ENCODE measurements at places on chromosomes 5 and 9.

DNA sequence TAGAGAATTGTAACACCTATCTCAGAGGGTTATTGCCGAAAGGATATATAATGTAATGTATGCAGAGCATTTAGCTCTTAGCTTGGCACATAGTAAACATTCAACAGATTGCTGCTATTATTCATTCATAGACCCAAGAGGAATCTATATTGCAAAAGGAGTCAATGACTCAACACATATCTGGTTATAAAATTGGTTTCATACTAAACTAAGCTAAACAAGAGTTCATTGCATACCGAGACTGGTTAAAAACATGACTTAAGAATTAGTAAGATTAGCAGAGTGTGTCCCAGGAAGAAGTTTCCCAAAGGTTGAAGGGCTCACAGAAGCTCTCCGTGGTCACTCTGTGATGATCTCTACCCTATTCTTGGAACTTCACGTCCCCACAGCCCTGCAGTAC lies 339.6 kb upstream of the CCNH start:
- DNase-seq = no peak

- no peak for DNase-seq
These were observed 102.6 kb downstream of the PDZD2 start for GRCh38 chr5:31741496-31741895.

- no peak for DNase-seq
These were observed 111.5 kb upstream of the CDH12 start for GRCh38 chr5:22964632-22965031.

DNA sequence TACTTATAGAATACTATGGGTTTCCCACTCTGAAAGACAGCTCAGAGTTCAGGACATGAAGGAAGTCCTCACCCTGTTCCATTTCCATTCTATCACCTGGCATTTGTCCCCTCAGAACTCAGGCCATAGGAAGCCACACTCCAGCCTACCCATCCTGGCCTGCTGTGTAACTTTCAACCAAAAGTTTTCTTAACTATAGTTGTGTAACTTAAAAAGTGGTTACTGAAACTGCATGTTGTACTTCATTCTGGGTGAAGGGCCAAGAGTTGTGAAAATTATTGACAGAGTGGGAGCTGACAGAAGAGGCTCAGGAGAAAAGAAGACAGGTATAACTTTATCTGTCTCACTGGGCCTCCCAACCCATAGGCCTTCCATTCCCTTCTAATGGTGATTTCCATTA lies 212.5 kb downstream of the RAB3C start:
- DNase-seq = no peak

- DNase-seq = no peak
These were observed 499 bp downstream of the FBLL1 start for GRCh38 chr5:168529374-168530234.

GRCh38 chr5:126363658-126364057 lies 59.6 kb upstream of the GRAMD2B start:
- DNase-seq = no peak

DNA sequence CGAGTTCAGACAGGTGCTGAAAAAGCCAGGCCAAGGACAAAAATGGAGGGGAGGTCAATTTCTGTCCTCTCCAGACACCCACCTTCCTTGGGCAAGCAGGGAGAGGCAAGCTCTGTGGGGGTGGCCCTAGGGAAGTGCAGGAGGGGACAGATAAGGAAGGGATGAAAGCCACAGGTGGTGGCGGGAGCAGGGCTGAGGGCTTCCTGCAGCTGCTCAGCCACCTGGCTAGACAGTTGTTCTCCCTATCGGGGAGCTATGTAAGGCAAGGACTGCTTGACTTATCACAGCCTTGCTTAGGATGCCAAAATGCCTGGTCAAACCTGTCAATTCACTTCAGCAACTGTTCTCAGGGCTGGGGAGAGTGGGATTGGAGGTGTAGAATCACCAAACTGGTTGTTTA lies 266.1 kb downstream of the ZSWIM6 start:
- DNase-seq = no peak

- no peak for DNase-seq
These were observed 58.1 kb downstream of the NNT start for GRCh38 chr5:43661102-43661501.

GRCh38 chr5:3430691-3431090 lies 164.9 kb upstream of the IRX1 start:
- DNase-seq = no peak

GRCh38 chr5:143149759-143150158 lies 253.7 kb downstream of the NR3C1 start:
- DNase-seq = no peak

- DNase-seq = no peak
These were observed 31.9 kb upstream of the SLC6A19 start for GRCh38 chr5:1169211-1170115.

DNA sequence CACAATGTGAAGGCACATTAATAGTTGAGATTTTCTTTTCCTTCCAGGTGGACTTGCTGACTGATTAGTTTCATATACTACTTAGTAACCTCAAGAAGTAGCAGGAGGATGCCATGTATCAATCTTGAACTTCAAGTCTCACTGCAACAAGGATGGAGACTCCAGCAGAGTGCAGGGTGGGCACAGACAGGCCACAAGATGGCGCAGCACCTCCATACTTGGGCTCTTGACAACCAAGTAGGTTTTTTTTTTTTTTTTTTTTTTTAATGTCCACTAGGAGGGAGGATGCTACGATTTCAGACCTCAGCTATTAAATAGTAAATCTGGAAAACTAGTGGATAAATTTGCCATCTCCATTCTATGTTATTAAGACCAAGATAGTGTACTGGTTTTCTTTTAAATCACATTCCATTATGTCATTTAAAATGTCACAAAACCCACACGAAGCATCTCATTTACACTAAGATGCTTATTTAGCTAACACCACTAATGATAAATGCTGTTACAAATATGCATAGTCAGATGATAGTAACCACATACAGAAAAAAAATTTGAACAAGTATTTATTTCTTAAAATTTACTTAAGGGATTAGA lies 58.6 kb downstream of the IL6ST start:
- DNase-seq = peak; percentile 59

- DNase-seq = peak; percentile 15
These were observed at the start of gene PCAT7 for GRCh38 chr9:94554439-94555331. Gene PCAT7 (plus strand): TSS chr9:94555083.

DNA sequence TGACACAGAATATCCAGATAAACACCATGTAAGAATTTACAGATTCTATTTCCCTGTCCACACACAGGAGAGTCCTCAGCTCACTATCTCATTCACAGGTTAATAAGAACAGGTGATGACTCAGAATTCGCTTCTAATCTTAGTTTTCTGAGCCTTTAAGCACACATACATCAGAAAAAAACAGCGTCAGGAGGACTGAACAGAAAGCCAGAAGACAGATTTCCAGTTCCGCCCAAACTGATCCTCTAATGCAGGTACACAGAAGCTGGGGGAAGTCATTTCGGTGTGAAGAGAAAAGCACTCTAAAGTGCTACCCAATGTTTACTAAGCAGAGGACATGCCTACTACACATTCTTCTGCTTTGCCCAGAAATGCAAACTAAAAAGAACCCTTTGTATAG lies 1.6 kb downstream of the CEMIP2 start:
- no peak for DNase-seq

- no peak for DNase-seq
These were observed 2233.8 kb upstream of the C9orf72 start for GRCh38 chr9:29806937-29807618.

DNA sequence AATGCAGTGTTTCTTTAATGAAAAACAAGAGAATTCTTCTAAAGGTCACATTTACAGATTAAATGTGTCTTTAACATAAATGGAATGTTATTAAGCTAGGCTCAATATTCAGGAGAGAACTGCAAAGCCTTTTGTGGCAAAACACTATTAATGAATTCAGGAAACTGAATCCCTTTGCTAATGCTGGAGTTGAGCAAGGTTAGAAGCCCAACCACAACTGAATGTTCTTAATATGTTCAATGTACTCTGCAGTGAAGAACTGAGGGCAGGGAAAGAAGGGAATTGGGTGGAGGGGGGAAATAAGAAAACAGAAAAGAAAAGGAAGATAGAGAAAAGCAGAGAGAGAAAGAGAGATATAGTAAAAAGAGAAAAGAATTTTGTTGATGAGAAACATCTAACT lies 276.7 kb upstream of the TMEM161B start:
- no peak for DNase-seq

- DNase-seq = no peak
These were observed 480.6 kb upstream of the CYLC2 start for GRCh38 chr9:102514541-102514940.

DNA sequence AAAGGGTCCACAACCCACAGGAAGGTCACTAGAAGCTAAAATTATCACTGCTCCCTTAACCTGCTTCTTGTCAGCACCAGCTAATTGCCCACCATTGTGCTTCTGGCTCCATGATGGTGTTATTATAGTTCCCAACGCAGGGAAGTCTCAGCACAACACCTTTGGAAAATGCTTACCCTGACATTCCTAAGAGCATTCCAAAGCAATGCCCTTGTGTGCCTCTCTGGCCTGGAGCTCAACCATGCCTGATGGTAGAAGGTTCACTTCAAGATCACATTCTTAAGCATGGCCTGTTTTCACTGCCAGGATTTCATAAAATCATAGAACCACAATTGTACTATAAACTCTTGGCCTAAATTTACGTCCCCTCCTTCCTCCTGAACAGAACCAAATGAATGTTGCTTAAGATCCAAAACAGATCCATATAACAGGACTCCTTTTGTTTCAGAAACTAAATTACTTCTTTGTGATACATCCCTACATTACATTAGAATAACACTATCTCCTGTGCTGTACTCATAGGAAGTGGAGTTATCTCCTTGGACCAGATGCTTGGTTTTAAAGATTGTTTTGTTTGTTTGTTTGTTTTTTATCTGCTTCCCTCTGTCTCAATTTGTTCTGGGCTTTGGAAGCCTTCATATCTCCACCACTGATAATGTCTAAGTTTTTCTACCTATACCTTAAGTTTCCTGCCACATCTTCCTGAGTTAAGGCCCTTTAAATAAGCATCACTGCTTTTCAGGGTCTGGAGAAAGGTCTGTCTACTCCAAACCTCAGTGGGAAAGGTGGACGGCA lies 32.1 kb downstream of the ARL15 start:
- DNase-seq = no peak

GRCh38 chr9:101434998-101435397 lies 576 bp downstream of the ALDOB start:
- no peak for DNase-seq

Data from stimulated activated effector memory CD8-positive, alpha-beta T cell treated with anti-CD3 and anti-CD28 coated beads, Interleukin-12 subunit alpha, Interleukin-12 subunit beta, amount 100 ng/mL, for 72 hours (primary cell).